ENCODE measurements at places on chromosomes 5 and 9.

DNA sequence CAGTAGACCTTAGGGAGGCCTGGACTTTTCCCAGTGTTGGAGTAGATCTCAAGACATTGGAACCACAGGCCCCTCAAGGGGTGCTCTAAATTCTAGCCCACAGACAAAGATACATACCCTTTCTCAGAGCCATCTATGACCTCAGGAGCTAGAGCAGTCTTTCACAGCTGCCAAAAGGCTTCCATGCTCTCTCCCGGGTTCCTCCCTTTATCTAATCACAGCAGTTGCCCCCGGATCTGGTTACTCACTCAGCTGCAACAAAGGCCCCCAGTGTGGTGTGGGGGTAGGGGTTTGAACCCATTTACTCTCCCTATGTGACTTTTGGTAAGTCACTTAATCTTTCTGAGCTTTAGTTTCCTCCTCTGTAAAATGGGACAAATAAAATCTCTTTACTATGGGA, 27.0 kb downstream of the POU4F3 start:
- no peak for DNase-seq

DNA sequence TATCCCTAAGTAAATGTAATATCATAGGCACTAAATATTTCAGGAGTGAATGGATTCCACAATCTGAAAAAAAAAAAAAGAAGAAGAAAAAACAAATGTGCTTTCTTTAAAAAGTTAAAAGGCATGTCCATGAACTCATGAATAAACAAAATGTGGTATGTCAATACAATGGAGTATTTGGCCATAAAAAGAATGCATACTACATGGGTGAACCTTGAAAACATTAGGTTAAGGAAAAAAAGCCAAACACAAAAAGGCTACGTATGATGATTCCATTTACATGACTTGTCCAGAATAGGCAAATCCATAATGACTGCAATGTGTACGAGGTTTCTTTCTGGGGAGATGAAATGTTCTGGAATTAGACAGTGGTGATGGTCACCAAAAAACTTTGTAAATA, 45.3 kb downstream of the FNIP1 start:
- DNase-seq: no peak

- peak; percentile 76 for DNase-seq
These were observed at the start of gene FBXL7 for GRCh38 chr5:15499528-15500324. Gene FBXL7 (plus strand): TSS chr5:15500180.

- DNase-seq: no peak
These were observed 140.5 kb upstream of the TARS1 start for GRCh38 chr5:33300209-33300742.

DNA sequence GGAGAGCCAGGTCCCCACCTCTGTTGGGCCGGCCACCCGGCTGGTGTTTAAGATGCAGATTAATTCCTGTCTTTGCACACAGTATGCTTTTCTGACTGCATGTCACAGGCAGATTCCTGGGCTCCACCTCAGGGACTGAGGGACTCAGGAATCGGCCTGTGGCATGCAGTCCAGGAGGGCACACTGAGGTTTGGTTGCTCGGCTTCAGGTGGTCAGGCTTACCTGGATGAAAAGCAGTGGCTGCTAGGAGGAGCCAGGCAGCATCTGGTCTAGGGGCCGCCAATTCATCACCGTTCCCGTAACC, 1.1 kb downstream of the WDR5 start:
- DNase-seq: no peak

DNA sequence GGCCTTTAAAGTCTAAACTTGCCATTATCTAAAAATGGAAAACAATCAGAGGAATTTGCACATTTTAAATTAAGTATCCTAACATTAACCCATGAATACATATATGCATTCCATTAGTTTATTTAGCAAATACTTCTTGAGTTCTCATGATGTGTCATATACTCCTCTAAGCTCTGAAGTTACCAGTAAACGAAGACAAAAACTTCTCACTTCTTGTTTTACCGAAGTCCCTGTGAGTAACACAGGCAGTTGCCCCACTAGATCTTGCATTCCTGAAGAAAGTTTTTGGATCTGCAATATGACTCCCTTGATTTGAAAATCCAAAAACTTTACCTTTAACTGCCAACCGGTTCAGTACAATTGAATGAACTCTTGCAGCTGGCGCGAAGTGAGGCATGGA, 439.0 kb upstream of the MPDZ start:
- DNase-seq: no peak

GRCh38 chr9:131853434-131853833, 113.6 kb upstream of the RAPGEF1 start:
- DNase-seq: no peak

DNA sequence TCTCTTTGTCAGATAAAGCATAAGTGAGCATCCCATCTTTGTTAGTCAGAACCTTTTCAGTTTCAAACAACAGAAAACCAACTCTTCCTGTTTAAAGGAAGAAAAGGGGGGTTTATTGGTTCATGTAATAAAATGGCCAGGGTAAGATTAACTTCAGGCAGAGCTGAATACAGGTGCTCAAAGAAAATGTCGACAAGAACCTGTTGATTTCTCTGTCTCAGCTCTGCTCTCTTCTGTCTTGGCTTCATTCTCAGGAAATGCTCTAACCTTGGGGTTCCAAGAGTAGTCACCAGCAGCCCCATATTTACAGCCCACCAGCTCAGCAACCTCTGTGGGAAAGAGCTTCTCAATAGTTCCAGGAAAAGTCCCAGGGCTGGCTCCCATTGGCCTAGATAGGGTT, 25.2 kb downstream of the KCNIP1 start:
- DNase-seq: no peak

DNA sequence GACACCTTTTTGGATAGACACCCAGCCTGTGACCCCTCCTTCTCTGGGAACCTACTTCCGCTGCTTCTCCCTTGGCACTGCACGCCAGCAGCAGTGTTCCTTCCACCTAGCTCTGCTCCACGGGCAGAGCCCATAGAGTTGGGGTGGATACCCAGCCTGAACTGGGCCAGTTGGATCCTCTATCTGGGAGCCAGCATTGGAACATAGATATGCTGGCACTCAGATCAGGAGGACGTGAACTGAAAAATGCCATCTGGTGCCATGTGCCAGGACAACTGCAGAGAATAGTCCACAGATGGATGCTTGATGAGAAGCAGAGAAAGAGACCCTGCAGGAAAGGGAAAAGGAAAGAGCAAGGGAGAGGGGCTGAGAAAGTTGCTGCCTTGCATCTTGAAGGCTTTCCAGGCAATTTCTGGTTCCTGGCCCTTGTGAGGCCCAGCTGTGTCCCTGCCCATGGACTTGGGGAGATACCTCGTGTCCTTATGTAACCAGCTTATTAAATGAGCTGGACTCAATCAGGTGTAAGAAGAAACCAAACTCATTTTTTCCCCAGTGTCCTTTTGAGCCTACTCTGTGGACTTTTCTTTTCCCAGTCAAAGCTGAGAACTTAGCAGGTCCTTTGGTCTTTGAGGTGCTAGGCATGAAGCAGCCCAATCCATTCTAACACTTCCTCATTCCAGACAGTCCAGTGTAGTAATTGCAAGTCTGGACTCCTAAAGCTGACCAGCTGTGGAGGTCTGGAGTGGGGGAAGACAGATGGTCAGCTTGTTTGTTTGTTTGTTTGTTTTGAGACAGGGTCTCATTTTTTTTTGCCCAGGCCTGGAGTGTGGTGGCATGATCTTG, 39.1 kb downstream of the ANGPTL2 start:
- no peak for DNase-seq

GRCh38 chr9:92189782-92190535, 74.7 kb upstream of the SPTLC1 start:
- DNase-seq: no peak

DNA sequence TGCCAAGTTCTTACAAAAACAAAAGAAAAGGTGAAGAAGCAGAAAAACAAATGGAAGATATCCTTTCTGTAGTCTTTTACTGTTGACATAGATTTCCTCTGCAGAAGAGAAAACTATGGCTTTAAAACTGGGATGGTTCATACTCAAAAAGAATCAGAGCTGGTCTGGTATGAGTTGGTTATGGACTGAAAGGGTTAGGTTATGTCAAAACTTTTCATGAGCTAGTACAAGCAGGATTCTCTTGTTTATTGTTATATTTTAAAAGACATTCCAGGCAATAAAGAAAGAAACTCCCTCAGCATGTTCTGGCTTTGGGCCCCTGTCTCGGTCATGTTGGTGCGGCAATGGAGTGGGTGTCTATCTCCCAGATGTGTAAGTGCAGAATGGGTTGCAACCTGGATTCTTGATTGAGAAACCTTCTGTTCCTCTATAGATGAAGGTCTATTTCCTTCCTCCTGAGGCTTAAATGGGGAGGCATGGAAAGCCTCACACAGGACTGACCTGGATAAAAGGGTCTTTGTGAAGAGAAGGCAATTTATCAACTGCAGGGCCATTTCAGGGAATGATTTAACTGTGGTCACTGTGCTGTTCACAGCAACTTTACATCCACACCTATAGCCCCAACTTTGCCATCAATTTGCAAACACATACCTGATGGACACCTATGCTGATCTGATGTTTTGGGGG, 209.6 kb upstream of the TNC start:
- DNase-seq: no peak

GRCh38 chr5:169732841-169733240, 95.8 kb downstream of the DOCK2 start:
- no peak for DNase-seq

DNA sequence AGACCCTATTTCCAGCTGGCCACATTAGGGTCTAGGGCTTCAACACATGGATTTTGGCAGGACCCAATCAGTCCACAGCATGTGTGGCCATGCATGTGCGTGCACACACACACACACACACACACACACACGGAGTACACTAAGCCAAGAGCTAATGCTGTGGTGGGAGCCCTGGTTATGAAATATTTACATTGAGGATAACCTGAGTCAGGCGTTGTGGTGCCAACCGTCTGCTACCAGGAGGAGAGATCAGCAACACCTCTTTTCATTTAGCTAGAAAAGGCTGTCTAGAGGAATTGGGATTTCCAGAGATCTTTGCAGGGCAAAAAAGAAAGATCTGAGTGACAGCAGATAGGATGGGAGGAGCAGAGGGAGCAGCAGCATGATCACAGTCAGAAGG, 141.5 kb downstream of the TRPM3 start:
- DNase-seq: no peak

DNA sequence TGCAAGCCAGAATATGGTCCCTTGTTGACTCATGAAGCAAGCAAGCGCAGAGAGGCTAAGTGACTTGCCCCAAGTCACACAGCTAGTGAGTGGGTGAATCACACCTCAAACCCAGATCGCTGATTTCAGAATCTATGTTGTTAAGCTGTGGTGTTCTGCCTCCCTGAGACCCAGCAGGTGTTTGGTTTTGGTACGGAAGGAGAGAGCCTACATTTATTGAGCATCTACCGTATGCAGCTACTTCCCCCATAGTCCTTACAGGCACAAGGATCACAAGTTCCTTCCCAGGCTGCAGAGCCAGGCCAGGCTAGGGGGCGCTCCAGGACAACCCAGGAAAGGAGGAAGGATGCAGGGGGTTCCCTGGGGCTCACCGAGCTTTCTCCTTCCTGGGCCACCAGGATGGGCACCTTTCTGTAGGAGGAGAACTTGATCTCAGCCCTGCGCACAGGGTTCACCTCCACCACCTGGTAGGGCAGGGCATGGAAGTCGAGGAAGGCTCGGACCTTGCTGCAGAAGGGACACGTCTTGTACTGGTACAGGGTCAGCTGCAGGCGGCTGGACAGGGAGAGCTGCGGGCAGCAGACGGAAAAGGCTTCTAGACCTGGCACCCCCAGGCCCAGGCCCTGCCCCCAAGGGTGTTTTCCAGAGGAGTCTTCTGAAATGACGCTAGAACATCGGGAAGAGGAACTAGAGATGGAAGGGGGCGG, 2.5 kb downstream of the PTGES2 start:
- no peak for DNase-seq

DNA sequence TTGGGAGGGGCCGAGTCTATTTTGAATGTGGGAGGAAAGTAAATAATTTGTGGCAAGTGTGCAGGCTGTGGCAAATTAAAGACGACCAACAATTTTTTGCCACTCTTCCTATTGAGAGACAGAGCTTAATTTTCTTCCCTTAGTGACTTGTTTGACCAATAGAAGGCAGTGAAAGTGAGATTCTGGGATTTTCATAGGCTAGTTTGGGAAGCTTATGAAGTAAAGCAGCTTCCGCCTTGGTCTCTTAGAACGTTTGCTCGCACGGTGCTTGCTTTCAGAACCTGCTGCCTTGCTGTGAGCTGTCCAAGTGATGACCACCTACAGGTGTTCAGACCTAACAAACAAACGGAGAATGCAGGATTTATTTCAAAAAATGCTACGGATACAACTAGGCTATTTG, 6.7 kb upstream of the OR1N2 start:
- DNase-seq: no peak

DNA sequence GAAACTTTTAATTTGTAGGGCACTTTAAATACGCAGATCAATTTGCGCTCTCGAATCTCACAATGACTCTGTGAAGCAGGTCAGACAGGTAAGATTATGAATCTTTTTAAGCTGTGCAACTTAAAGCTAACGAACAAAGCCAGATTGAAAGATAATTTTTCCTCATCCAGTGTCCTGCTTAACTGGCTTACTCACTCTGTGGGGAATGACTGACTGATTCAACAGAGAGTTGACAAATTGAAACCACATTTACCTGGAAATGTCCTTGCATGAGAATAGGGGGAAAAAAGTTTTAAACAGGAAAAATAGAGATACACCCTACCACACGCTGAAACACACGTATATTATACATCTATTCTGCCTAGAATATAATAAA, 187.9 kb downstream of the MAN2A1 start:
- no peak for DNase-seq

DNA sequence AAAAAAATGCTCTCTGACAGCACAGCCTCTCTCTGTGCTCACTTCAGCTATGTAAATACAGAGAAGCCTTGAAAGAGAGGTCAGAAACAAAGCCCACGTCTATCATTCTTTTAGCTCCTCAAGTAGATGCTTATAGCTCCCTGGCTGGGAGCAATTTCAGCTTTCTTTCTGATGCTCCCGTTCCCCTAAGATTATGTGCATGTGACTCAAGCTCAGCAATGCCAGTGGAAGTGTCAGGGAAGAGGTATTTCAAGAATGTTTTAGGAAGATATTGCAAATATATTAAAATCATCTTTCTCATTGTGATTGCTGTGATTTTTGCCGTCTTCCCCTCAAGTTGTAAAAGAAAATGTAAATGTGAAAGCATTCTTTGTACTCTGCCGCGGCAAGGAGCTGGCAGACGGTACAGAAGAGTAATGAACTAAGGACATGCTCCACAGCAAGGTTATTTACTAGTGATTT, 1353.7 kb upstream of the ACO1 start:
- DNase-seq: no peak

GRCh38 chr9:126519660-126520420, 93.9 kb upstream of the LMX1B start:
- DNase-seq: no peak

- DNase-seq: no peak
These were observed 60.1 kb downstream of the GALNT12 start for GRCh38 chr9:98867429-98868168.

- DNase-seq: no peak
These were observed 588 bp downstream of the TRAF2 start for GRCh38 chr9:136886610-136887597.

Measured in NCI-H1105 treated with DMSO at 0.1 percent for 48 hours (cell line).